GM12878 (cell line): ENCODE measurements at places on chromosomes 7 and 10. TPM values are rescaled to one million over a fixed set of nuclear protein-coding genes. Genes with fewer than 3 reads are reported as not detected.

Gene ENKUR
- 0.08 TPM in 1 of 2 replicates, not detected in the other for total RNA-seq

DNA sequence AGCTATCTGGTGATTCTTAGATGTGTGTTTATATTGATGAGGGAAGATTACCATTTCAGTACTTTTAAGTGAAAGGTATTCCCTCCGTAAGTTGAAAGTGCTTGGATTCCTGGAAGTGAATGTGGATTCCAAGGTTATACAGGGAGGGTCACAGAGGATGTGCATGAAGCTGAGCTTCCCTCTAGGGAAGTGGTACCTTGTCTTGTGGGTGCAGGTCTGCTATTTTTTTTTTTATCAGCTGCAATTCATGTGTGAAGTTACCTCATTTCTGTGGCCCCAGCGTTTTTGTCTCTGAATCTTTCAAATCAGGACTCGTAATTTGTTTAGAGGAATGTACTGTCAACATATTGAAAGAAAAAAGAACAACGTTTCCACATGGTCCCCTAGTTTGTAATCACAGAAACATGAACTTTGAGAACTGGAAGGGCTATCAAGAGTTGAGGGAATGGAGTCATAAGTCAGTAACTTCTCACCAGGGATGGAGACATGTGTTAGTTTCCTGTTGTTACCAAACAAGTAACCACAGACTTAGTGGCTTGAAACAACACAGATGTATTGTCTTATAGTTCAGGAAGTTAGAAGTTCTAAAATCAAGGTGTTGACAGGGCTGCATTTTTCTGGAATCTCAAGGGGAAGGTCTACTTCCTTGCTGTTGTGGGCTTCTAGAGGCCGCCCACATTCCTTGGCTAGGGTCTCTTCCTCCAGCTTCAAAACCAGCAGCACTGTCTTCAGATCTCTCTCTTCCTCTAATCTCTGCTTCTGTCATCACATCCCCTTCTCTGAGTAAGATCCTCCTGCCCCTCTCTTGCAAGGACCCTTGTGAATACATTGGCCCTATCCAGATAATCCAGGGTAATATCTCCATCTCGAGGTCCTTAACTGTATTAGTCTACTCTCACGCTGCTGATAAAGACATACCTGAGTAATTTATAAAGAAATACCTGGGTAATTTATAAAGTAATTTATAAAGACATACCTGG, 64.4 kb downstream of the RAB18 start:
- no peak for DNase-seq
- no peak overlapping the region for H3K27ac ChIP-seq
- H3K4me1 ChIP-seq: no peaks in the 10 kb centered on the region
- no peaks in the 10 kb centered on the region for H3K27me3 ChIP-seq

Gene PTF1A
- not detected in 2 replicates for total RNA-seq

DNA sequence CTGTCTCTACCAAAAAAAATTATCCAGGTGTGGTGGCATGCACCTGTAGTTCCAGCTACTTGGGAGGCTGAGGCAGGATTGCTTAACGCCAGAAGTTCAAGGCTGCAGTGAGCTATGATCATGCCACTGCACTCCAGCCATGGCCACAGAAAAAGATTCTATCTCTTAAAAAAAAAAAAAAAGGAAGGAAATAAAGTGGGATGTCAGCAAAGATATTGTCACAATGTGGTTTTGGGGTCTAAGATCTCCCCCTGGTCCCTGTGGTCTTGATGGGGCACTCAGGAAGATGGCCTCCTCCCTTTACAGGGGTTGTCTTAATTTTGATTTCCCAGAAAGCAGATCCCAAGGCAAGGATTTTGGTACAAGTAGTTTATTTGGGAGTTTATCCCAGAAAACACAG, 7.4 kb upstream of the KAZALD1 start:
- H3K27me3 ChIP-seq: no peaks in the 10 kb centered on the region
- no peak overlapping the region for H3K4me3 ChIP-seq
- H3K4me1 ChIP-seq: peaks cover 8% of the 10 kb centered on the region
- no peak for DNase-seq
- H3K27ac ChIP-seq: no peak overlapping the region

Gene LBX1
- total RNA-seq: not detected in 2 replicates

- H3K4me1 ChIP-seq: peaks cover 10% of the 10 kb centered on the region
- no peaks in the 10 kb centered on the region; the same call in 1 of the 2 replicates for H3K27me3 ChIP-seq
- H3K27ac ChIP-seq: no peak overlapping the region
- no peaks in the 10 kb centered on the region for H3K36me3 ChIP-seq
- DNase-seq: no peak
Measured at GRCh38 chr10:132939957-132940790, 2.2 kb downstream of the CFAP46 start.

GRCh38 chr7:17991866-17992648, 35.6 kb downstream of the PRPS1L1 start:
- DNase-seq: no peak
- no peaks in the 10 kb centered on the region for H3K27me3 ChIP-seq
- H3K36me3 ChIP-seq: no peaks in the 10 kb centered on the region
- H3K4me3 ChIP-seq: no peak overlapping the region

Gene ASZ1
- 0.11 TPM in 1 of 2 replicates, not detected in the other for total RNA-seq

- no peaks in the 10 kb centered on the region for H3K36me3 ChIP-seq
- H3K27ac ChIP-seq: no peak overlapping the region
- H3K4me3 ChIP-seq: no peak overlapping the region
Measured at GRCh38 chr10:113329121-113329596, 223.7 kb upstream of the HABP2 start.

Gene FEZF1
- total RNA-seq: not detected in 2 replicates

GRCh38 chr10:14594878-14595525, 179.7 kb downstream of the FAM107B start:
- no peaks in the 10 kb centered on the region; the same call in 1 of the 2 replicates for H3K4me1 ChIP-seq
- DNase-seq: no peak

- DNase-seq: no peak
- H3K27ac ChIP-seq: no peak overlapping the region
- no peaks in the 10 kb centered on the region for H3K4me1 ChIP-seq
- H3K36me3 ChIP-seq: peaks cover 1% of the 10 kb centered on the region
Measured at GRCh38 chr10:98150544-98150943, 16.1 kb downstream of the R3HCC1L start.

Gene SFMBT2
- 26.1 and 29.6 TPM in 2 replicates for total RNA-seq

Gene CHAT
- not detected in 2 replicates for total RNA-seq

DNA sequence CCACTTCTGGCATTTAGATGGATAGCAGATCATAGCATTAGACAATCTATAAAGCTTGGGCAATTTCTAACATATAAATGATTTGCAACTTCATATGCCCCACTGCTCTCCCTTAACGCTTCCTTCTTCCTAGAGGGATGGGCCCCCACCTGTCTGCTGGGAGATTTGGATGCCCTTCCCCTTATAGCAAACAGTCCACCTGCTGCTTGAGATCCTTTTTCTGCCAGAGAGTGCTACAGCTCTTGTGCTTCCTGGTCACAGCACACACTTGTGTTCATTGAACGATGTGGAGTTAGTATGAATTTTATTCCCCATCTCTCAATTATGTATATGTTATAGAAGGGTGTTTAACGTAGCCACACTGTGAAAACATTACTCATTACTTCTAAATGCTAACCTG, 10.4 kb upstream of the PCGF5 start:
- no peak for DNase-seq
- H3K27ac ChIP-seq: no peak overlapping the region
- no peaks in the 10 kb centered on the region for H3K27me3 ChIP-seq
- peaks cover 40% of the 10 kb centered on the region for H3K4me1 ChIP-seq

DNA sequence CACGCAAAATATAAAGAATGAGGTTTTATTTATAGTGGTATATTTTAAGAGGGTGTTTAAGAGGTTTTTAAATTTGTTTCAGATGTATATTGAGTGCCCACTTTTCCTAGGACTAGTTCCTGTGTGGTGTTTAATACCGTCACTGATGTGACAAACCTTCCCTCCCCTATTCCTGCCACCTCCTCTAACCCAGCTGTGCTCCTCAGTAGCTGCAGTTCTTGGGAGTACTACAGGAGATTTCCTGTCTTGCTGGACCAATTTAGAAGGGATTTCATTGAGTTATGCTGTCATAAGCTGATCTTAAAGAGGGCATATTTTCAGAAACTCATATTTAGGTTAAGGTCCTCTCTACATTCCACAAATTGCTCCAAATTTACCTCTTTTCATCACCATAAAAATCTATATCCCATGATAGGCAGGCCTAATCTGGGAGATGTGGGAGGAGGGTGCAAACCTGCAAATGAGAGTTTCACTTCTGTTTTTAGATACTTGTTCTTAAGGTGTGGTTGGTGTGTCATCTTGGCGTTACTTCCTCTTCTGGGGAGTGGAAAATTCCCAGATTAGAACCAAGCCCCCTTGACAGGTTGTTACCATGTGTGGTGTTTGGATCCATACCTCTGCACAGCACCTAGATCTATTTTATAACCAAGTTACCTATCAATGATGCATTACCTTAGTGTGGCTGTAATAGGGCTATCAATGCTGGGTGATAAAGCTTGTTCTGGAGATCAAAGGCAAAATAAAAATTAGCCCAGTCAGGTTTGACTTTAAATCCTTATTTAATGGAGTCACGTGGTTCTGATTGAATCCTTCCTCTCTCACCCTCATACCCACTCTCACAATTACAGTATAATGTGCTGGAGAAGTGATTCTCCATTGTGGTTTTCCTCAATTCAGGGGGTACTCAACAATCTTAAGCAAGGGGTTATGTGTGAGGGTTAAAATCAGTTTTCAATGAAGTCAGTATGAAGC, 141.1 kb downstream of the CDK14 start:
- H3K4me1 ChIP-seq: peaks cover 20% of the 10 kb centered on the region
- peak overlapping the region; percentile 81 for H3K27ac ChIP-seq
- peak overlapping the region; percentile 10; the same call in 1 of the 2 replicates for H3K4me3 ChIP-seq

Gene STRIP2
- 1.7 and 1.8 TPM in 2 replicates for total RNA-seq

GRCh38 chr10:113982296-113982695, 61.4 kb upstream of the ADRB1 start:
- peaks cover 21% of the 10 kb centered on the region for H3K4me1 ChIP-seq
- H3K27me3 ChIP-seq: no peaks in the 10 kb centered on the region
- no peak overlapping the region for H3K4me3 ChIP-seq
- H3K36me3 ChIP-seq: no peaks in the 10 kb centered on the region
- peak overlapping the region; percentile 60 for H3K27ac ChIP-seq
- no peak for DNase-seq

Gene OGDH
- 103 and 104 TPM in 2 replicates for total RNA-seq

DNA sequence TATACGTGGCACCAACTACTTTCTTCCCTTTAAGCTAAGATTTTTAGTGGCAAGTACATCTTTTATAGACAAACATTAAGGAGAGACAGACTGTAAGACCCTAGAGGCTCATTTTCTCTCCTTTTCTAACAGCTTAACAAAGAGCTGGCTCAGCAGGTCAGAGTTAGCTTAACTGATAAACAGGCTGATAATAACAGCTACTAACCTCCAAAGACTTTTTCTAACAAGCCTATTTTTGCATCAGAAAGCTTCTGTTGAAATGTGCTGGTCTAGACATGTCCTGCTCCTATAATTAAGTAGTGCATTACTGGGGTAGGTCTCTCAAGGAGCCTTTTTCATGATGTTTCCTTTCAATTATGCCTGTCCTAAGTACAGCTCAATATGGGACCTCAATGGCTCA, 238.2 kb upstream of the FAM3C start:
- no peak overlapping the region for H3K4me3 ChIP-seq
- H3K36me3 ChIP-seq: no peaks in the 10 kb centered on the region
- no peak overlapping the region for H3K27ac ChIP-seq
- H3K27me3 ChIP-seq: no peaks in the 10 kb centered on the region
- no peak for DNase-seq

Gene GPNMB
- total RNA-seq: 4.2 and 5.9 TPM in 2 replicates

- H3K36me3 ChIP-seq: no peaks in the 10 kb centered on the region
- no peak overlapping the region for H3K4me3 ChIP-seq
- no peaks in the 10 kb centered on the region for H3K4me1 ChIP-seq
- no peaks in the 10 kb centered on the region for H3K27me3 ChIP-seq
- no peak for DNase-seq
Measured at GRCh38 chr10:33674986-33675599, 340.6 kb upstream of the NRP1 start.

GRCh38 chr10:32374605-32375004, 27.6 kb upstream of the EPC1 start:
- no peaks in the 10 kb centered on the region for H3K27me3 ChIP-seq
- no peak overlapping the region for H3K4me3 ChIP-seq
- H3K4me1 ChIP-seq: no peaks in the 10 kb centered on the region

DNA sequence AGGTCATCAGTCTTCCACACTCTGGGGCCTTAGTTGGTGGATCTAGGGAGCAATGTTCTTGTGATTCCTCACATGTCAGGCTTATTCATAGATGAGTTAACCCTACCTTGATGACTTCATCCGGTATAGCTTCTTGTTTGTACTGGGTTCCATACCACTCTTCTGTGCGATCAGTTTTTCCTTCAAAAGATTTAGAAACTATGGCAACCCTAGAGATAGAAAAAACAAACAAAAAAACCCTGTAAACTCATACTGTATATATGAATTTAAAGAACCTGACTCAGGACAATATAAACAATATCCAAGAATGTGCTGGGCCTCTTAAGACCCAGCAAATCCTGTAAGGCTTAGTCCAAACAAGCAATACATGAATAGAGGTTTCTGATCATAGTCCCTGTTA, 83.5 kb downstream of the IDE start:
- H3K27me3 ChIP-seq: no peaks in the 10 kb centered on the region
- no peaks in the 10 kb centered on the region for H3K4me1 ChIP-seq
- H3K4me3 ChIP-seq: no peak overlapping the region
- DNase-seq: no peak

Gene MBLAC1
- 1.8 and 2.7 TPM in 2 replicates for total RNA-seq

Gene ADRA2A
- 0.08 TPM in 1 of 2 replicates, not detected in the other for total RNA-seq

DNA sequence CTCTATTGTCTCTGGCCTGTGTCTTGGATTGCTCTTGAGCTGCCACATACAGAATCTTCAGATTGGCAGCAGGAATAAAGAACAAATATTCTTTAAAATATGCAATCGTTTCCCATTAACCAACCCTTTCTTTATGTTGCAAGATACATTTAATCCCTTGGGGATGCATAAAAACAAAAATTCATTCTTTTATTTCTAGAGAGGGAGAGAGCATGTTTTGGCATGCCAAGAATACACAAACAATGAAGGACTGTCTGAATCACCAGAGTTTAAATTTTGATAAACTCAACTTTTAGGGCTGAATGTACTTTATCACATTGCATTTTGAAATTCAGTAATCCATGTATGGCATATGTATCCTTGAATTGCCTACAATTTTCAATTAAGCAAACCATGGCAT, 154.3 kb upstream of the SEMA3D start:
- no peak overlapping the region for H3K27ac ChIP-seq
- DNase-seq: no peak
- no peaks in the 10 kb centered on the region for H3K36me3 ChIP-seq

- DNase-seq: no peak
- no peaks in the 10 kb centered on the region for H3K36me3 ChIP-seq
- H3K27me3 ChIP-seq: no peaks in the 10 kb centered on the region
- H3K27ac ChIP-seq: no peak overlapping the region
- H3K4me3 ChIP-seq: no peak overlapping the region
Measured at GRCh38 chr7:25456467-25457171, 228.3 kb upstream of the NPVF start.

Gene CYP3A5
- total RNA-seq: 0.27 TPM in 1 of 2 replicates, not detected in the other

DNA sequence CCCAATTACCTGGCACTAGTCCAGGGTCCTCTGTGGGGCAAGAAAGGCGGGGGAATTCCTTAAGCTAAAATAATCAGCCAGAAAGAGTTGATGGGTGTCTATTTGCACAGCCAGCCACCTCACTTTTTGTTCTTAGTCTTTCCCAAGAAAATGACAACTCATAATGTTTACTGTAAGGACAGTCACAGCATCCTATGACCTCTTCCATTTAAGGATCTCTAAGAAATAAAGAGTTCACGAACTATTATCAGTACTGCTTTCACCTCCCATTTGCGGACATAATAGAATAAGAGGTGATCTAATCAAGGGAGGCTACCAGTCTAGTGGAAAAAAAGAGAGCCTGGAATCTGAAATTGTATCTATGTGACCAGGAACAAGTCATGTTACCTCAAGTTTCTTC, 72.4 kb upstream of the LRRC17 start:
- no peaks in the 10 kb centered on the region for H3K27me3 ChIP-seq
- H3K36me3 ChIP-seq: no peaks in the 10 kb centered on the region
- peaks cover 10% of the 10 kb centered on the region for H3K4me1 ChIP-seq
- no peak for DNase-seq
